Suprapubic skin (tissue), 4 donors: ENCODE measurements at places on chromosomes 5 and 9. TPM values are rescaled to one million over a fixed set of nuclear protein-coding genes. Genes with fewer than 3 reads are reported as not detected.

Gene SOHLH1
- total RNA-seq, result not detected

Gene POLR3G
- total RNA-seq, result 5.7 TPM

Gene GABRA6
- total RNA-seq, result not detected

Gene FOXD4L6
- total RNA-seq, result not detected

Gene FBP1
- total RNA-seq, result 10.4 TPM

Gene MAP1B
- 38.1 TPM for total RNA-seq

Gene FAM153A
- 10.9 TPM for total RNA-seq

Gene LVRN
- 3.7 TPM for total RNA-seq

Gene GTF2H2C
- 16.3 TPM for total RNA-seq

Gene FOXD4L5
- 0.17 TPM for total RNA-seq

Gene PCDH12
- 0.44 TPM for total RNA-seq

Gene KYAT1
- 16.6 TPM for total RNA-seq

Gene CDKN2B
- 59.9 TPM for total RNA-seq

DNA sequence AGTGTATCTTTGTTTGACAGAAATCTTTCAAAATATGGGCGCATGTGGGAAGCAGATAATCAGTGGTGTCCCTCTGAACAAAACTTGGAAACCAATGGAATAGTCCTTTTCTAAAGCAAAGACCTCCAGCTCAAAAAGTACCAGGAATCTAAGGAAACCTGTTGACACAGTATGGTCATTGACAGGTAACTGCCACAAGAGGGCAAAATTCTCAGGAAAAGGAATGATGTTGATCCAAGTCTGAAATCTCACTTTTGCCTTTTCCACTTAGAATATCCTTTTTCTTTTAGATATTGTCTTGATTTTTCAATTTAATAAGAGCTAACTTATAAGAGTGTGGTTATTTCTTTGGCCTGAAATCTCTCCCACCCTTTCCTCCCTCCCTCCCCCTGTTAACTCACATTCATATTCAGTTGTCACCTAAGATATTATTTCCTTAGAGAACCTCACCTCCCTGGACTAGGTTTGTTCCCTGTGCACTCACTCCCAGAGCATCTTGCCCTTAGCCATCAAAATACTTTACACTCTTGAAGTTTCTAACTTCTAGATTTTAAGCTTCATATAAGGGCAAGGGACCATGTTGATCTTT lies 59.0 kb upstream of the BARX1 start:
- DNase-seq, result no peak

- DNase-seq, result no peak
Measured at GRCh38 chr9:19649336-19650041, 139.3 kb downstream of the SLC24A2 start.

DNA sequence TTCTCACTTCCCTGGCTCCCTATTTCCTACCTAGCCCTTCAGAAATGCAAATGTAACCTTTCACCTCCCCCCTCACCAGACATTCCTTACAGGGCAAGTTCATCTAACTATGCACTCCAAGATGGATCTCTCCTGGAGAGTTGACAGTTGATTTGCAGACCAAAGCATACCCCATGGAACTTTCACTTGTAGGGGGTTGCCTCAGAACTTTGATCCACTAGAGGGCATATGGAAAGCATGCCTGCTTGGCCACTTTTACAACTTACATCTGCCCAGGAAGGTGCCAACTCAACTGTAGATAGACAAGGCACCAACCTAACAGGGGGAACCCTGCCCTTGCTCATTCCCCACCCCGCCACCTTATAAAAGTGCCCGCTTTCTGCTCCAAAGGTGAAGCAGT lies 187.8 kb downstream of the NXNL2 start:
- no peak for DNase-seq

GRCh38 chr9:9142001-9142400 lies 1342.4 kb upstream of the DMAC1 start:
- no peak for DNase-seq

GRCh38 chr9:128163027-128163515 lies 3.0 kb downstream of the BBLN start:
- DNase-seq, result no peak

GRCh38 chr9:100856238-100856637 lies 172.3 kb upstream of the PLPPR1 start:
- no peak for DNase-seq

- no peak for DNase-seq
Measured at GRCh38 chr9:4225291-4226028, 74.4 kb downstream of the GLIS3 start.

DNA sequence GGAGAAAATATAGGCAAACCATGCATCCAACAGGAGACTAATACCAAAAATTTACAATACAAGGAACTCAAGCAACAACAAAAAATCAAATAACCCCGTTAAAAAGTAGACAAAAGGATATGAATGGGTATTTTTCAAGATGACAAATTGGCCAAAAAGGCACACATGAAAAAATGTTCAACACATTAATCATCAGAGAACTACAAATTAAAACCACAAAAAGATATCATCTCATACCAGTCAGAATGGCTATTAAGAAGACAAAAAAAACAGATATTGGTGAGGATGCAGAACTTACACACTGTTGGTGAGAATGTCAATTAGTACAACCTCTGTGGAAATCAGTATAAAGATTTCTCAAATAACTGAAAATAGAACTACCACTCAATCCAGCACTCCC lies 35.0 kb downstream of the TEX10 start:
- DNase-seq, result no peak

GRCh38 chr5:98173334-98173733 lies 600.1 kb upstream of the RGMB start:
- DNase-seq, result no peak

- no peak for DNase-seq
Measured at GRCh38 chr5:126360467-126360866, 62.7 kb upstream of the GRAMD2B start.

- DNase-seq, result no peak
Measured at GRCh38 chr5:122499585-122499984, 187.5 kb downstream of the SNCAIP start.

DNA sequence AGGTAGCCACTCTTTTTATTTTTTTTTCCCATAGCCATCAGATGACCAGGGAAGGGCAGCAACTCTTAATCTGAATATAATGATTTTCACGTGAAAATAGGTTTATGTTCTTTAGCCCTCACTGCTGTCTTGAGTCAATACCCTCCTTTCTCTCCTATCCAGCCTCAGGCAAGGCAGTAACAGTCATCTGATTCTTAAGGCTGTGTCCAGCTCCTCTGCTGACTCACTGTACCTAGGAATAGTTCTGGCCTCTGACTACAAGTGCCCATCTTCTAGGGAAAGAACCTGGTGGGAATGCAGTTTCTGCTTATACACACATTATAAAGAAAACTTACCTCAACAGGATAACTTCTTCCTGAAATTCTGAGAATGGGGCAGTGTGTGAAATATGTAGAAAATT lies 30.7 kb downstream of the DHX29 start:
- no peak for DNase-seq

DNA sequence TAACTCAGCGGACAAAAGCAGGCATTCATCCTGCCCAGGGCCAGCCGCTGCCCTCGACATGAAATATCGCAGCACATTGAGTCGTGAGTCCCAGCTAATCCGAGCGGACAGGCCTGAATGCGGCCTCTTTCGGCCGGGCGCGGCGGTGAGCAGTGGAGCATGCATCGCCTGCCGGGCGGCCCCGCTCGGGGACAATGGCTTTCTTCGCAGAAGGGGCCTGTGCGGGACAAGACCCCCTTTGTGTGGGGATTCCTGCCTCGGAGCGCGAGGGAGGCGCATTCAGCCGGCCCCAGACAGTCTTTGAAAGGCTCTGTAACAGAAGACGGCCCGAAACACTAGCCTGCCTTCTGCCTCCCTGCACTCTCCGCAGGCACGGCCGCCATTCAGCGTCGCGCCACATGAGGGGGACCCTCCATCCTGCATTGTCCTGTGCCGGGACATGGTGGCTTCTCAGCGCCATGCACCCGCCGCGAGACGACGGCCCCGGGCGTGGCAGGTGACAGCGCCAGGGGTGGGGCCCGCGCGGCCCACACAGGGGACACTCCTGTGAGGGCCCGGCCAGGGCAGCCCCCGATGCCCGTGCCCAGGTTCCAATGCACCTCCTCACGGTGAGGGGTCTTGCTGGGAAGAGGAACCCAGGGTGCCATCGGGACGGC lies 52.0 kb downstream of the EXD3 start:
- DNase-seq, result no peak

DNA sequence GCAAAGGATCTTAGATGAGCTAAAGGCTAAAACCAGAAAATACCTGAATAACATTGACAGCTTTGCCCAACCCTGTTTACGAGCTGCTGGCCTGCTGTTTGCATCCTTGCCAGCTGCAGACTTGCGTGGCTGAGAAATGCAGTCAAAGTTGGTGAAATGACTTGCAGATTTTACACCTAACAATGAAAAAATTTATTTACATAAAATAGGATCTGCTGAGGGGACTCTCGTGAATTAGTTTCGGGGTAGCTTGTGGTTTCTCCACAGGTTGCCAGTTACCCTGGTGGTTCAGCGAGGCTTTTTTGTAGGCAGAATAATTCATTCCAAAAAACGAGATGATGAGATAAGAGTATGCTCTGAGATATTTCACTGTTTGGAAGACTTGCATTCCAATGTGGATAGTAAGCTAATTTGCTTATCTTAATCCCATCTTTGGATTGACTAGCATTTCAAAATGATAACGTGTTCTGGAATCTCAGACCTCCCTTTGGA lies 65.7 kb upstream of the FANCC start:
- DNase-seq, result no peak

GRCh38 chr9:77375956-77376532 lies 198.7 kb downstream of the VPS13A start:
- DNase-seq, result no peak

GRCh38 chr9:88342246-88342645 lies 46.0 kb upstream of the SPIN1 start:
- no peak for DNase-seq

- no peak for DNase-seq
Measured at GRCh38 chr5:57033103-57033502, 81.2 kb upstream of the MIER3 start.

DNA sequence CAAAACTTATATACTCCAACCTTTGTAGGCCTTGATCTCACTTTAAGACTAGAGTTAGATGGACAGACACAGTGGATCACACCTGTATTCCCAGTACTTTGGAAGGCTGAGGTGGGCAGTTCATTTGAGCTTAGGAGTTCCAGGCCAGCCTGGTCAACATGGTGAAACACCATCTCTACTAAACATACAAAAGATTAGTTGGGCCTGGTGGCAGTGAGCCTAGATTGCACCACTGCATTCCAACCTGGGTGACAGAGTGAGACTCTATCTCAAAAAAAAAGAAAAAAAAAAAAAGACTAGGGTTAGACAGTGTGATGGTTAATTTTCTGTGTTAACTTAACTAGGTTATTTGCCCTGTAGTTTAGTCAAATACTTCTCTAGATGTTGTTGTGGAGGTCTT lies 74.1 kb downstream of the CFAP95 start:
- DNase-seq, result no peak

GRCh38 chr9:38243993-38244392 lies 148.5 kb upstream of the ALDH1B1 start:
- DNase-seq, result no peak

GRCh38 chr9:98942906-98943681 lies 613 bp upstream of the COL15A1 start:
- DNase-seq, result no peak

GRCh38 chr5:171483551-171484135 lies 64.2 kb downstream of the FGF18 start:
- DNase-seq, result no peak

- DNase-seq, result no peak
Measured at GRCh38 chr9:89048616-89049015, 57.3 kb downstream of the S1PR3 start.

- no peak for DNase-seq
Measured at GRCh38 chr9:34430843-34431437, 27.4 kb downstream of the FAM219A start.

DNA sequence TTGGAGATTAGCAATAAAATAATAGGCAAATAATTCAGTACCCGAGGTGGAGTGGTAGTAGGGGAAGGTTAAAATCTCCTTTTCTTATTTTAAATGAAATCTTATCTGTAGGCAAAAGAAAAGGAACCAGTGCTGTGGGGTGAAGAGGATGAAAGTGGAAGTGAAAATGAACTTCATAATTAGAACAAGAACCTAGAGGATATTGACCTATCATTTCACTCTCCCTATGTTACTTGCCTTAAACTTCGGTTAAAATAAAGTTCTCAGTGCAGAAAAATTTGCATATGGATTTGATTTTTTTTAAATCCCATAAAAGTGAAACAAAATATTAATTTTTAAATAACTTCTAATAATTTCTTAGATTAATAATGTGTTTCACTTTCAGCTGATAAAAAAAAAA lies 1094.9 kb upstream of the C9orf72 start:
- no peak for DNase-seq

- DNase-seq, result no peak
Measured at GRCh38 chr9:81597419-81598122, 91.8 kb downstream of the TLE1 start.

DNA sequence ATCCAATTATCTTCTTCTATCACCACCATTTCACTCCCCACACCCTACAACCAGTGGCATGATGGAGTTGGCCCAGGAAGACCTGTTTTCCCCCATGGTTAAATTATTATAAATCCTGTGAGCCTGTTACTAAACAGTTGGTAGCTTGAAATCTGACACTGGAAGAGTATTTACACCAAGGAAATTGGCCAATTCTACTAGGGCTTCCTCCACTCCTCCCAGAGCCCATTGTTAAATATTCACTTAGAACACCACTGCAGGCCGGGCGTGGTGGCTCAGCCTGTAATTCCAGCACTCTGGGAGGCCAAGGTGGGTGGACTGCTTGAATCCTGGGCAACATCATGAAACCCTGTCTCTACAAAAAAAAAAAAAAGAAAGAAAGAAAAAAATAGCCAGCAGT lies 32.4 kb upstream of the CKS2 start:
- no peak for DNase-seq

DNA sequence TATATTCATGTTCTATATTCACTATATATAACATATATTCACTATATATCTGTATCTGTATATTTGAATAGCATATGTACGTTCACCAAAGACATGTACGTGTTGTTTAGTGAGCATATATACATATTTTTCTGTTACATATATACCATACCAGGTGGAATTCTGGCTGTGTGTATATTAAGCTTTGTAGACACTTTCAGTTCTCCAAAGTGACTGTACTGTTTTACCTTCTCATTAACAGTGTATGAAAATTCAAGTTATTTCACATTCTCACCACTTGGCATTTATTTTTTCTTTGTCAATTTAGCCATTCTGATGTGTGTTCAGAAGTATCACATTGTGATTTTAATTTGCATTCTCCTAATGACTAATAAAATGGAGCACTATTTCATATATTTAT lies 52.2 kb downstream of the DROSHA start:
- DNase-seq, result no peak

DNA sequence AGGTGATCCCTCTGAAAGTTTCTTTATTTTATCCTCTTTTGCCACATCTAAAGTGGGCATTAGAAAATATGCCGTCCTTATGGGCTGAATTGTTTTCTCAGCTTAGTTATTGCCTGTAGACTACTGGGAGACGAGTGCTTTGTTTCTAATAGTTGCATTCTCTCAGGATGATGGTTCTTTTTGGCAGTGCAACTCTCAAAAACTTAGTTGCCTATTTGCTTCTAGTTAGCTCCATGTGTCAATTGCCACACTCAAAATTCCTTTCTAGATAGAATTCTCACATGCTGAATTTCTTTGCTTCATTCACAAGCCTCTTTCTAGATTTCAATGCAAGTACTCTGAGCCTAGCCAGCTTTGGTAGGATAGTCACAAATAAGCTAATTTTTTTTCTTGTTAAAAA lies 155.5 kb downstream of the FGF10 start:
- no peak for DNase-seq
